Aorta (tissue), 5 donors: ENCODE measurements at places on chromosomes 4 and X.
A peak's percentile ranks its signal among the peaks of the same experiment; 100 is the strongest.

- DNase-seq: no peak
Observed at GRCh38 chr4:126451237-126451873, 1136.6 kb downstream of the FAT4 start.

GRCh38 chrX:139454743-139455142 is 75.8 kb upstream of the F9 start:
- DNase-seq: no peak

GRCh38 chrX:37860721-37861120 is 13.3 kb upstream of the DYNLT3 start:
- DNase-seq: no peak

GRCh38 chr4:187070158-187070557 is 346.5 kb upstream of the FAT1 start:
- DNase-seq: no peak

GRCh38 chrX:56066016-56066415 is 166.1 kb upstream of the KLF8 start:
- peak; percentile 42 for DNase-seq

- DNase-seq: no peak
Observed at GRCh38 chr4:147847751-147848590, 116.1 kb downstream of the ARHGAP10 start.

- no peak for DNase-seq
Observed at GRCh38 chr4:90449626-90450025, 322.4 kb downstream of the CCSER1 start.

DNA sequence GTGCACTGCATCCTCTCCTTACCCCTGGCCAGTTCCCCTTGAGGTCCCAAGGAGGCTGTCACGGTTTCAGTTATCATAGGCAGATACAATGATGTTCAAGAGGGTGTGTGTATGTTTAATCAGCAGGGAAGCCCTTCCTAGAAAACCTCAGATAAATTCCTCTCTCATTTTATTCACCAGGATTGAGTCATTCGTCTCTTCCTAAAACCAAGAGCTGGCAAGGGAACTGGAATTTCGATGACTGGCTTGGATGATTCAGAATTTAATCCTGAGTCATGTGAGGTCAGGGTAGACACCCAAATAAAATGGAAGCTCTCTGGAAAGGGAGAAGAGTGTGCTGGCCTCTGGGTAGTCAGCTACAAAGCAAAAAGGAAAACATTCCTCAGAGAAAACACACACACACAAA is 106.2 kb upstream of the RAPGEF2 start:
- DNase-seq: no peak

DNA sequence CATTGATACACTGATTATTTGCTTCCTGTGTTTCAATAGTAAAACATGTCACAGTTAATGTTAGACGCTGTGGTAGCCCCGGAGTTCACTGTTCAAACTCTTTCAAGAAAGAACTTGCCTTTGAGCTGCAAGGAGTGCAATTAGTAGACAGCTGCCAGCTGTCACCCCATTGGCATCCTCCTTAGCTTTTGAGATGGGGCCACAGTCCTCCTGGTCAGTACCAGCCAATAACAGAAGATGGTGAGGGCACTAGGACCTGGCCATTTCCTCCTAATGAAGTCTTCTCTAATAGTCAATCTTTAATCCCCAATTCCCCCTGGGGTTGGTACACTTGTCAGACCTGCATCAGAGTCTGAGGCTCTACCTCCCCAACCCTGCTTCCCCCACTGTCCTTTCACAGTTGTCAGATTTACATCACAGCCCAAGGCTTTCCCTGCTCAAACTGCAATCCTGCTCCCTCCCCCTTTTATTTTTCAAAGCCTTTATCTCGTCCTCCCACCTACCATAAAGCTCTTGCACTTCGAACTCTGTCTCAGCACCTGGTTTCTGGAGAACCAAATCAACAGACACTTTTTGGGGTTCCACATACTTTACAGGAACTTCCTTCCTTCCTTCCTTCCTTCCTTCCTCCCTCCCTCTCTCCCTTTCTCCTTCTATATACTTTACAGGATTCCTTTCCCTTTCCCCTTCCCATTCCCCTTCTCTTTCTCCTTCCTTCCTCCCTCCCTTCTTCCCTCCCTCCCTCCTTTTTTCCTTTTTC is 182.0 kb downstream of the RASL11B start:
- DNase-seq: no peak

GRCh38 chr4:168852933-168853713 is 156.9 kb downstream of the CBR4 start:
- no peak for DNase-seq

- DNase-seq: no peak
Observed at GRCh38 chr4:6474705-6475457, 2.5 kb upstream of the PPP2R2C start.

GRCh38 chr4:16715482-16715881 is 183.0 kb downstream of the LDB2 start:
- no peak for DNase-seq
